ENCODE measurements at places on chromosomes 3 and 15. TPM values are rescaled to one million over a fixed set of nuclear protein-coding genes. Genes with fewer than 3 reads are reported as not detected.
A peak's percentile ranks its signal among the peaks of the same experiment; 100 is the strongest.

DNA sequence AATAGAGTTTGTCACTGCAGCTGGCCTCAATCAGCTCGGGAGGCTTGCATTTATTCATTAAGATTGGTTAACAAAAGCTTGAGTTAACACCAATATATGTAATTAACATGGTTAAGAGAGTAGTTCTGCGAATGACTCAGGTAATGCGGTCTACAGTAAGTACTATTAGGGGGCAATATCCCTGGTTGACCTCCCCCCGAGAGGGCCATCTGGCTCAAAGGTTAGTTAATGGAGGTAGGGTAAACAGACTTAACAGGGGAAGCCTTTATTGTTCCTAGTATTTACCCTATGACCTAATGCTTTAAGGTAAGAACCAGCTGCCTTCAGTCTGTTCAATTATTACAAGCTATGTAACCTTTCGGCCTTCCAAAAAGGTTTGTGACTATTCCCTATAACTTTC, 403.3 kb upstream of the SGO1 start:
- DNase-seq, result no peak

GRCh38 chr3:187982142-187982541, 171.8 kb upstream of the LPP start:
- DNase-seq, result no peak

- no peak for DNase-seq
Measured at GRCh38 chr15:27059610-27060202, 88.7 kb downstream of the GABRG3 start.

DNA sequence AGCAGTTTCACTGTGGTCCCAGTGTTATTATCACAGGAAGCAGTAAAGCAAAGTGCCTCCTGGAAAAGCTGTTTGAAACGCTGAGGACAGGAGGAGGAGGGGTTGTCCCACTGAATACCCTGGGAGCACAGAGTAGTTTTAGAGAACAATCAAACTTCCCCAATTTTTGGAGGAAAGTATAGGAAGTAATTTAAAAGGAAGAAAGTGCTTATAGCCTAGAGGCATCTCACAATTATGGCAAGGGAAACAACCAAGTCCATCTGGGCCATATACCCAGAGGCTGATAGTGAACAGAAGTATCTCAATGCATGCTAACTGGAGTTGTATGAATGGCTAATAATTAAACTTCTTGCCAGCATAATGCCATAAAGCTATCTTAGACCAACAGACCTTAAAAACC, 137.2 kb upstream of the EPHA6 start:
- DNase-seq, result no peak

GRCh38 chr3:12349895-12350811, 61.3 kb downstream of the PPARG start:
- DNase-seq, result peak; percentile 48

The CISH gene
- 28.0 TPM for total RNA-seq

DNA sequence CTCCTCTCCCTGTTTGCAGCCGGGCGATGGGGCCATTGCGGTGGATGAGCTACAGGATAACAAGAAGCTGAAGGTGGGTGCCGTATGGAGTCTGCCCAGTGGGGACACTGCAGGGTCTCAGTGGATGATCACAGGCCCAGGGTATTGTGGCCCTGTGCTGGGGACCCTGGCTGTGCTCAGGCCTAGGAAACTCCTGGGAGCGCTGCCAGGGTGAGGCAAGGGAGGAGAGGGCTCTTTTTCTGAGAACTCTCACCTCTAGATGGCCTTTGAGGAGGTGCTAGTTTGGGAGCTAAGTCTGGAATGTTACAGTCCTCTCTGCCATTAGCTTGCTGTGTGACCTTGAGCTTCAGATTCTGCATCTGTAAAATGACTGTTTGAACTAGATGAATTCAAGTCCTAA, 16.4 kb downstream of the SLC24A1 start:
- peak; percentile 23 for DNase-seq

- DNase-seq, result no peak
Measured at GRCh38 chr15:73809728-73810501, 56.8 kb upstream of the INSYN1 start.

The UPK1B gene
- 0.54 TPM for total RNA-seq

- DNase-seq, result no peak
Measured at GRCh38 chr3:146732325-146732724, 127.2 kb upstream of the PLSCR5 start.

DNA sequence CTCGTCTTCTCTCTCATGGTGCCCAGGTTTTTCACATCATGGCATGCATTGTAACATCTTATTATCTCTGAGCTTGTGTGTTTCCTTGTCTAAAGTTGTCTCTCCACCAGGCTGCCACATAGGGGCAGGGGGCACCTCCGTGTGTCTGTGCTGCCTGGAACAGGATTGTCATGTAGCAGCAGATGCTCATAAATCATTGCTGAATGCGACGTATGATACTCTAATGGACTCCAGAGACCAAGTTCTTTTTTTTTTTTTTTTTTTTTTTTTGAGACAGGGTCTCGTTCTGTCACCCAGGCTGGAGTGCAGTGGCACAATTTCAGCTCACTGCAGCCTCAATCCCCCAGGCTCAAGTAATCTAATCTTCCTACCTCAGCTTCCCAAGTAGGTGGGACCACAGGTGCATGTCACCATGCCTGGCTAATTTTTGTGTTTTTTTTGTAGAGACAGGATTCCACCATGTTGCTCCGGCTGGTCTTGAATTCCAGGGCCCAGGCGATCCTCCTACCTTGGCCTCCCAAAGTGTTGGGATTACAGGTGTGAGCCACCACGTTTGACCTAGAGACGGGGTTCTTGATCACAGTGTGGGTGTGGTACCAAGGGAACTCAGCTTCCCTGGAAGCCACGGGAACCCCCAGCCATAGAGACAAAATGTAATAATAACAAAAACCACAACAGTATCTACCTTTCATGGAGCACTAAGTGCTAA, 4.7 kb upstream of the DNASE1L3 start:
- DNase-seq, result no peak

The PLXNB1 gene
- 89.4 TPM for total RNA-seq

GRCh38 chr15:74253211-74253921, 17.2 kb downstream of the CCDC33 start:
- no peak for DNase-seq

The ECE2 gene
- not detected for total RNA-seq

- DNase-seq, result no peak
Measured at GRCh38 chr3:100941041-100941440, 52.2 kb downstream of the ABI3BP start.

The GPR171 gene
- 1.4 TPM for total RNA-seq

DNA sequence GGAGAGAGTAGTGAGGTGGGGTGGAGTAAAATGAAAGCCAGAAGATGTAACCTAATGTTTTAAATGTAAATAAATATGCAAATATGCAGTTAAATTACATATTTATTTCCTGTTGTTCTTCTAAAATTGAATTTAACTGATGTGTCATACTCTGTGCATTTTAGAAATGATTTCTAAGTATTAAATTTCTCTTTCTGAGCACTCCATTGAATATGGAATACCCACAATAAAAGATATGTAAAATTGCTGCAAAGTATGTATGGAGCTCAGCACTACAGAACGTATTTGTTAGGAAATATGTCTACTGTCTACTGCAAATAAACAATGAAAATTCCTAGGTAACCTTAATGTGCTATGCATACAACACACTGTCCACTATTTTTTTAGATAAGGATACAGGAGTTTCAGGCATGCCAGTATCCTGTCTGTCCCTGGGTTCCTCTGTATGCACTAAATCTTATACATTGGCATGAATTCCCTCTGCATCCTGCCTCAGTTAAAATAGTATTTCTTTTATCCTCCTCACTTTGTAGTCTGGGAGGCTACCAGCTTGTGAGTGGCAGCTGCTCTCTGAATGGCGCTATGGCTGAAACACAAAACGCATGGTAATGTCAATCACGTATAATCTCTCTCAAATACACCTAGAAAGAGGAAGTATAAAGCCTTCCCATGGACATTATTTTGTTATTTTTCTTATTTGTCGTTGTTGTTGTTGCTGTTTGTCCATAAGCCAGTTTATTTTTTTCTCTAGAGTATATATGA, 579.5 kb downstream of the PYDC2 start:
- DNase-seq, result no peak

- DNase-seq, result no peak
Measured at GRCh38 chr15:75063338-75063737, 39.9 kb downstream of the PPCDC start.

- peak; percentile 37 for DNase-seq
Measured at GRCh38 chr3:13012221-13012691, 61.0 kb downstream of the IQSEC1 start.

- no peak for DNase-seq
Measured at GRCh38 chr3:105466072-105466471, 99.4 kb downstream of the ALCAM start.

GRCh38 chr3:135860761-135861160, 104.8 kb upstream of the PPP2R3A start:
- DNase-seq, result no peak

The TMEM39A gene
- total RNA-seq, result 38.0 TPM

GRCh38 chr3:121592856-121593702, at the start of gene FBXO40:
Gene FBXO40, plus strand, starts transcription at chr3:121593379. Its CDS starts 27,197 bp downstream, at chr3:121620576.
- DNase-seq, result peak; percentile 20

DNA sequence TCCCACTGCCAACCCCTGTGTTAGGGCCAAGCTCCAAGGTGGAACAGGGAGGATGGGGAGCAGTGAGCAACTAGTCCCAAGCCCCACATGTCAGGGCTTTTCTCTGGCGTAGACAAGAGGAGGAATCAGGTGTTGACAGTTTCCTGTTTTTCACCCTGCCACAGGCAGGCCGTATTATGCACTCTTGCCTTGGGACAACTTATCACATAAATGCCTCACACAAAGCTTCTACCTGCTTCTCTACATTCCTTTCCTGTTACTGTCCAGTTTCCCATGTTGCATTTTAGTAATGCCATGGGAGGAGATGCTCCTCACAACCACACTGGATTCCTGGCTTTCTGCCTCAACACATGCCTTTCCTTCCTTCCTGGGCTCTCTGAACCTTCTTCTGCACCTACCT, 381.2 kb upstream of the ATP11B start:
- DNase-seq, result no peak

DNA sequence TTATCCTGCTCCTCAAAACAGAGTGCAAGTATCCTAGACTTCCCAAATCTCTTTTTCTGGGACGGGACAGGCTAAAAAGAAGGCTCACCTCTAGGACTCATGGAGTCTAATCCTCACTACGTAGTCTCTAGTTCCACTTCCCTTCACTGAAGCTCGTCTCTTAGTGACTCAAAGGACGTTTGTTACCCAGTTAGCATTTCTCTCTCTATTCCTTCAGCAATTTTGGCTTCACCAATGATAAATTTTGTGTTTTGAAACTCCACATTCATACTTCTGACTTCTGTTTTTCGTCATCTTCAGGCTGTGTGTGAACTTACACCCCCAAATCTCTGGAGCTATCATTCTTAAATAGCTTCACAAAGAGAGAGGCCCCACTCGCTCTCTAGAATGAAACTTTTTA, 627.1 kb downstream of the NAALADL2 start:
- DNase-seq, result no peak

The CCDC33 gene
- not detected for total RNA-seq

- no peak for DNase-seq
Measured at GRCh38 chr3:186421946-186422345, 59.9 kb upstream of the DGKG start.

GRCh38 chr3:54832876-54833275, 95.0 kb downstream of the LRTM1 start:
- no peak for DNase-seq

DNA sequence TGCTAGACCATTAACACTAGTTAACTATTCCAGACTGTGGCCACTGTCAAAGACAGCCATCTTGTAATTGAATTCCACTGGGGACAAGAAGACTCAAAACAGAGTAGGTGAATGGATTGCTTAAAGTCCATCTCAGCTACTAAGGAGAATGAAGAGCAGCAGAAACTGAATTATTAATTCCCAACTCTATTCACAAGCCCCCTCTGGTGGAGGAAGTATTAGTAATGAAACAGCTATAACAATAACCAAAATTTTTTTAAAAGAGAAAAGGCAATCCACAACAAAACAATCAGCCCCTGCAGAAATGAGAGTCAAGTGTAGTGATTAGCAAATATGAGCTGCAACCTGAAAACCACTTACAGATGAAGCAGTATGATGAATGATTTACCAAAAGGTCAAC, 302.8 kb downstream of the FHIT start:
- DNase-seq, result no peak

DNA sequence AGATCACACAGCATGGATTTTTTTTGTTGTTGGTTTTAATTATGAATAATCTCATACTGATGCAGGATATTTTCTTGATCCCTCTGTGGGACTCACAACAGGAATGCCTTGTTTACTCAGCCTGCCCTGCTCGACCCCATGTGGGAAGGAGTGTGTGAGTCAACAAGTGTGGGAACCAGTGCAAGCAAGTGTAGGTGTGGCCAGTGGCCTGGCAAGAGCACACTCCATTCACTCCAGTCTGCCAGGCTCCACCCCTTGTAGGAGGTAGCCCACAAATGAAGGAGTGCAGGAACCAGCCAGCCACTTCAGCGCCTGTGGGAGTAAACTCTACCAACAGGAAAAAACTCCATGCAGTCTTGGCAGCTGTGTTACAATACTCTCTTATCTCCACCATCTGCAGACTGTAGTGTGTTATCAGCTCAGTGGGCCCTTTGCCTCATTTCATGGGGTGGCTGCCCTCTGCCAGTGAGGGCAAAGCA, 393.6 kb downstream of the OTOL1 start:
- DNase-seq, result no peak

- no peak for DNase-seq
Measured at GRCh38 chr3:23735062-23735461, 70.7 kb upstream of the UBE2E1 start.

The SLC24A5 gene
- not detected for total RNA-seq

DNA sequence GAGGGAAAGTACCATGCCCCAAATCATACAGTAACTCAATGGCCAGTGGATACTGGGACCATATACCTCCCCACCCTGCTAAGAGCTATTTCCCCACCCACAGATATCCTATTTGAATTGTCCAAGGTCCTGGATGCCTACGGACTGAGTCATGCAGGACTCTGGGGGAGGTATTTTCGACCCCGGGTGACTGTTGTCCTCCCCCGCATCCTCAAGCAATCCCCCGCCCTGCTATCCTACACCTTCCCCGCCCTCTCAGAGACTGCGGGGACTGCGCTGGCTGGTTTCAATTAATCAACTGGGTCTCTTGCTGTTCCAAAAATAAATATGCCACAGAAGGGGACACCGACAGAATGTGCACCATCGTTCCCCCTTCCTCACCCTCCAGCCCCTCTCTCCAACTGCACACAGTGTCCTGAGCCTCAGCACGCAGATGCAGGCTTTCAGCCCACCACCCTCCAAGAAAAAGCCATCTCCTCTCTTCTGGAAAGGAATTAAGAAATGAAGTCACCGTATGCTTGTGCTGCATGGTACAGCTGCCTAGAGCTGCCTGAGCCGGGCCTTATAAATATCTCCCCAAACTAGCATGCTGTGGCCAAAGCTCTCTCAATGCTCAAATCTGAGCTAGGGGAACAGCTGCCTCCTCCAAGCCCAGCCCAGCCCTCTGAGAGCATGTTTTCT, 8.1 kb downstream of the CAV3 start:
- DNase-seq, result peak; percentile 55

DNA sequence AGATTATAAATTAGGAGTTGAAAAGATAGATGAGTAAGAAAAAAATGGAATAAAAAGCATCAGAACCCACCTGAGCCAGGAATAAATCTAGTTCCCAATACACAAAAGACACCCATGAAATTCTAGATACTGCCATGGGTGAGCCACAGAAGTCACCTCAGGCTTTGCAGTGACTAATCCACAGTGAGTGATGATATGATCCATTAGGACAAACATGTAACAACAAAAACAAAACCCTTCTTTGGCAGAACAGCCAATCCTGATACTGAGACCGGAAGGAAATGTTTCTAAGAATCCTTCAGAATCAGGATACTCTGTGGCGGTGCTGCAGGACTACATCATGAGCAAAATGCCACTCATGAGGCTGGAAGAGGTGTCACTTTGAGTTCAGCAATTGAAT, 15.0 kb upstream of the MINDY4B start:
- no peak for DNase-seq

GRCh38 chr3:133377396-133377795, 22.5 kb upstream of the BFSP2 start:
- DNase-seq, result no peak
